IMR-90 (cell line): ENCODE measurements at places on chromosomes 3 and 15. TPM values are rescaled to one million over a fixed set of nuclear protein-coding genes. Genes with fewer than 3 reads are reported as not detected.

- no peaks in the 10 kb centered on the region for H3K4me1 ChIP-seq
- no peak overlapping the region for H3K4me3 ChIP-seq
- H3K27me3 ChIP-seq, result peaks cover 3% of the 10 kb centered on the region
- no peak overlapping the region for H3K27ac ChIP-seq
- no peak for DNase-seq
These were observed 28.4 kb downstream of the NSMCE3 start for GRCh38 chr15:29241207-29241606.

- peak; percentile 35 for DNase-seq
- no peak overlapping the region for H3K4me3 ChIP-seq
- H3K27ac ChIP-seq, result no peak overlapping the region
These were observed 296.6 kb downstream of the SUCLG2 start for GRCh38 chr3:67357610-67358458.

DNA sequence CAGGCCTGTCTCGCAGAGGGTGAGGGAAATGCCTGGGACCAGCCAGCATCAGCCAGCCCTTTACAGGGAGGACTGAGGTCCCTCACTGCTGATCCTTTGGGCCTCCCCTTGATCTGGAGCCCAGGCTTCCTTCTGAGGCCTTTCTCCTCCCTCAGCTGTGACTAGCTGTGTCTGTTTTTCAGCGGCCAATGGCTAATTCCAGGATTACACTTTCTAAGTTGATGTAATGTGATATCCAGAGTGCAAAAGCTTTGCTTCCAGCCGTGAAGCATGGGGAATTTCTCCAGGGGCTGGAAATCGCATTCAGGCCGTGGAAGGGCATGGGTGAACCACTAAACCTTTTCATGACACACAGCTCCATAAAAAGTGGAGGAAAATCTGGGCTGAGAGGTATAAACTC, 157.6 kb downstream of the SHQ1 start:
- no peak for DNase-seq
- no peaks in the 10 kb centered on the region for H3K4me1 ChIP-seq
- H3K4me3 ChIP-seq, result no peak overlapping the region
- no peaks in the 10 kb centered on the region for H3K36me3 ChIP-seq

Gene SPRED1
- total RNA-seq, result 17.9 and 38.3 TPM in 2 replicates

Gene ACTRT3
- total RNA-seq, result 2.5 TPM in 2 replicates

Gene IGSF11
- 0.18 TPM in 1 of 2 replicates, not detected in the other for total RNA-seq

DNA sequence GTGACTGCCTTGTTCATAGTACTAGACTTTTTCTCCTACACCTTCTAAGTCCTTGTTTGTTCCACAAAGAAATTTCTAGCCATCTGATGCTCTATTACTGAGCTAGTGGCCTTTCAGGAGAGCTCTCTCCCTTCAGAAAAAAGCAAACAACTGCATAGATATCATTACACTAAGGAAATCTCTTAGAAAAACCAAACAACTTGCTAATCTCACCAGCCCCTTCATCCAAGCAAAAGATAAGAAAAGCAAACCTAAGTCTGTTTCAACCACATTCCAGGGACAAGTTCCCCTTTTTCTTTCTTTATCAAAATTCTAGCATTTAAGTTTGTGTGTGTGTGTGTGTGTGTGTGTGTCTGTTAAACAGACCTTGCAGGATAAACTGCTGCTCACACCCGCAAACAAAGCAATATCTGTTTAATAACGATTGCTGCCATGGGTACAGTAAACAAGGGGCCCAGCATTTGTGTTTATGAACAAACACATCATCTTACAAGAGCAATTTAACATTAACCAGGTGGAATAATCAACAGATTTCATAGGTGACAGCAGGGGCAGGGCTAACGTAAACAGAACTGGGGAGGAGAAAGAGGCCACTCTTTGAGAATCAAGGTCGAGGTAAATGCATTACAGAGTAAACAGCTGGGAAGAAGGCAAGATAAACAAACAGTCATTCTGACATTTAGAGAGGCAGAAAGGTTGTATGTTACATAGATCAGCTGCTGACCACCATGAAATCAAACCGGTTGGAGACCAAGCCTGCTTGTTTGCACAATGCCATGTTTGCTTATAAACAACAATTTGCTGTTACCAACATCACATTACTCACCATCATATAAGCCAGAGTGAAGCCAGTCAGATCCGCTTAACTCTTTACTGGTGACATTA, 375.1 kb downstream of the FOXP1 start:
- DNase-seq, result peak; percentile 33
- H3K36me3 ChIP-seq, result no peaks in the 10 kb centered on the region
- H3K27ac ChIP-seq, result peak overlapping the region; percentile 7; the same call in 1 of the 2 replicates
- H3K4me1 ChIP-seq, result peaks cover 14% of the 10 kb centered on the region
- no peak overlapping the region for H3K4me3 ChIP-seq
- no peaks in the 10 kb centered on the region for H3K27me3 ChIP-seq

Gene GRM2
- total RNA-seq, result under 0.01 TPM in 2 replicates

Gene ZKSCAN7
- total RNA-seq, result 4.7 TPM in 2 replicates

Gene HCN4
- not detected in 2 replicates for total RNA-seq

- no peak for DNase-seq
- H3K27me3 ChIP-seq, result no peaks in the 10 kb centered on the region
- no peak overlapping the region for H3K27ac ChIP-seq
These were observed 489.2 kb downstream of the FGF12 start for GRCh38 chr3:192237992-192238608.

- no peak overlapping the region for H3K27ac ChIP-seq
- H3K36me3 ChIP-seq, result no peaks in the 10 kb centered on the region
These were observed 1.2 kb downstream of the CLSTN2 start for GRCh38 chr3:139935866-139936817.

Gene CCDC39
- total RNA-seq, result not detected in 2 replicates

GRCh38 chr3:178244733-178245709, 291.2 kb upstream of the KCNMB2 start:
- no peaks in the 10 kb centered on the region for H3K36me3 ChIP-seq
- DNase-seq, result peak; percentile 66
- H3K4me3 ChIP-seq, result no peak overlapping the region
- H3K4me1 ChIP-seq, result peaks cover 2% of the 10 kb centered on the region; the same call in 1 of the 2 replicates

- H3K4me3 ChIP-seq, result no peak overlapping the region
- H3K27ac ChIP-seq, result no peak overlapping the region
- no peak for DNase-seq
- peaks cover 3% of the 10 kb centered on the region; the same call in 1 of the 2 replicates for H3K27me3 ChIP-seq
- peaks cover 3% of the 10 kb centered on the region; the same call in 1 of the 2 replicates for H3K4me1 ChIP-seq
- no peaks in the 10 kb centered on the region for H3K36me3 ChIP-seq
These were observed 36.0 kb downstream of the ZDHHC19 start for GRCh38 chr3:196175116-196175625.

Gene RAB6B
- total RNA-seq, result 0.18 and 0.28 TPM in 2 replicates

Gene TIMP4
- 0.54 and 0.56 TPM in 2 replicates for total RNA-seq

- DNase-seq, result peak; percentile 52
- H3K4me3 ChIP-seq, result no peak overlapping the region
- no peaks in the 10 kb centered on the region for H3K36me3 ChIP-seq
- no peaks in the 10 kb centered on the region for H3K4me1 ChIP-seq
These were observed 404.4 kb upstream of the KCNMB2 start for GRCh38 chr3:178131801-178132200.

- no peak overlapping the region for H3K4me3 ChIP-seq
- H3K4me1 ChIP-seq, result no peaks in the 10 kb centered on the region
- no peak for DNase-seq
- H3K27me3 ChIP-seq, result peaks cover 12% of the 10 kb centered on the region
These were observed 178.7 kb downstream of the SSR3 start for GRCh38 chr3:156376199-156376598.

DNA sequence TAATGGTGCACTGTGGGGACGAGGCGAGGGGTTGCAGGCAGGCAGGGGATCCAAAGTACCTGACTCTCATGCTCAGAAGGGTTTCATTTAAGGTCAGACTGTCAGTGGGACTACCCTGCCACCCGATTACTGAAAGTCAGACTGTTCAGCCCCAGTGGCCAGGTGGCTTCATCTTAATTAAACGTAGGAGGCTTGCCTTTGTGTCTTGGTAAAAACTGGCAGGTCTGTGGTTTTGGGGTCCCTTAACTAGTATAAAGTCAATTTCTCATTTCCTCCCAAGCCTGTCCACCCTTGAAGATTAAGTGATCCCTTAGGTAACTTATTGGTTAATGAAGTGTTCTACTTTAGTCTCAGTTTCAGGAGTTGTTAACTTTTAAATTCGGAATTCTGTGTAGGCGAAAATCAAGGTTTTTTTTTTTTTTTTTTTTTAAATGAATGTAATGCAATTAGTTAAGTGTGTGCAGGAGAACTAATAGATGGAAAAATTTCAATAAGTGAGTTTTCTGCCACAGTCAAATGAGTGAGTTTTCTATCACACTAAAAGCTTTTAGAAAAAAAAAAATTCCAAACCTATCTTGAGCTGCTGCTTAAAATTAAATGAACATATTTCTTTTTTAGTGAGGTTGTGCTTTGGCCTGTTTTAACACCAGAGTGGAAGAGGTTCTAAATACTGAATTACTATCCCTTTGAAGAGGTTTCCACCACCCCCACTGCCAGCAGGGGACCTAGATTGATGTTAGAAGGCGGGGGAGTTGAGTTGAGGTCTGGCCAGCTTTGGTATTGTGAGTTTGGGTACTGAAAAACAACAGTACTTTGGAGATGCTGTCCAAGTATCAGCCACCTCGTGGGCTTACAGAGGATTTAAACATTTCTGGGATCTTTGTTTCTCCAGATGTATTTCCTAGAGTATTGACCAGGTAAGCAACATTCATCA, 15.2 kb downstream of the ITPR1 start:
- no peak for DNase-seq
- H3K27ac ChIP-seq, result no peak overlapping the region
- no peaks in the 10 kb centered on the region for H3K4me1 ChIP-seq
- H3K4me3 ChIP-seq, result no peak overlapping the region
- no peaks in the 10 kb centered on the region for H3K36me3 ChIP-seq

DNA sequence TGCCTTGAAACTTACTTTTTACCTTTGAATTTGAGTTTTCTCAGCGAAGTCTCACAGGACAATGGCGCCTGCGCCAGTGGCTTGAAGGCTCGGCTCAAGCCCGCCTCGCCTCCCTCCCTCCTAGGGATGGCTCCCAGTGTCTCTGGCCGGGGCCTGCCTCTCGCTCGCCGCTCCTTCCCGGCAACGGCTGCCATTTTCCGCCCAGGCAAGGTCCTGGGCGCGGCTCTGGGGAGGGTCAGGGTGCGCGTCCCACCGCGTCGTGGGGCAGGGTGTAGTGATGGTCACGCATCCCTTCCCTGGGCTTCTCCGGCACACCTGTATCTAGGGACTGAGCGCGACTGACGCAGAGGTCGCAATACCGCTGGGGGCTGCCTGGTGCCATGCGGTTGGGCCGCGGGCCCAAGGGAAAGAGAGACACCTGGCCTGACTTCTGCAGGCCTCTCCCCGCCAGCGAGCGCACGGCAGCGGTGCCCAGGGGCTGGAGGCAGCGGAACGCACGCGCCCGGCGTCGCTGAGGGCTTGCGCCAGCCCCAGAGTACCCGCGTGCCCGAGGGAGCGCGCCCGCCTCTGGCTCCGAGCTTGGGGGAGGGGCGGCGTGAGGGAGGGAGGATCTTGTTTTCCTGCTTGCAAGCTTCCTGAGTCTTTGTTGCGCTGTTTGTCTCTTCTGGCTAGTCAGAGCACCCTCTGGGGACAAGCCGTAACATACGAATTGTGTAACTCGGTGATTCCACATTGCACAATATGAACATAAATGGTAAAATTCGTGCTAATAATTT, 20.7 kb upstream of the FEM1B start:
- H3K27me3 ChIP-seq, result no peaks in the 10 kb centered on the region
- peak overlapping the region; percentile 75 for H3K27ac ChIP-seq
- H3K4me3 ChIP-seq, result peak overlapping the region; percentile 35
- peak; percentile 68 for DNase-seq
- H3K36me3 ChIP-seq, result no peaks in the 10 kb centered on the region

DNA sequence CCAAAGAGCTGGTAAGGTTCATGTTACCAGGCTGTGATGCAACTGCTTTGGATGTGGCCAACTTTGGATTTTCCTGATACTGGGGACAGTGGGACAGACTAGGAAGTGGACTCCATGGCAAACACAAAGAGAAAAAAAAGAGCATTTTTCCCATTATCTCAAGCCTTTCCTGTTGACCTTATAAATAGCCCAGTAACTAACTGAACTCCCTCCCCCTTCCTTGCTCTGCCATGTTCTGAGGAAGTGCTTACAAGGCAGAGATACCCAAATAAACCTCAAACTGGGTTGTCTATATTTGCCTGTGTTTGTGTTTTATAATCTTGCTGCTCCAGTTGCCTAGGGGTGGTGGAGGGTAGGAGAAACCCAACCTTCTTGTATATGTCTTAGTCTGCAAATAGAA, 27.3 kb upstream of the SLC9A9 start:
- H3K4me3 ChIP-seq, result no peak overlapping the region
- H3K4me1 ChIP-seq, result no peaks in the 10 kb centered on the region
- H3K27me3 ChIP-seq, result no peaks in the 10 kb centered on the region; the same call in 1 of the 2 replicates
- H3K27ac ChIP-seq, result no peak overlapping the region
- no peak for DNase-seq

- no peak overlapping the region for H3K27ac ChIP-seq
- DNase-seq, result peak; percentile 55
- H3K36me3 ChIP-seq, result peaks cover 16% of the 10 kb centered on the region
These were observed 253.4 kb downstream of the LPP start for GRCh38 chr3:188407158-188407880.

GRCh38 chr3:113698956-113699355, 2.5 kb upstream of the USF3 start:
- 0 out of 2 replicates have a peak overlapping the region, but pooled peaks have one; percentile 9 for H3K4me3 ChIP-seq
- peaks cover 4% of the 10 kb centered on the region for H3K4me1 ChIP-seq
- no peak overlapping the region for H3K27ac ChIP-seq
- no peaks in the 10 kb centered on the region for H3K36me3 ChIP-seq
- DNase-seq, result peak; percentile 4
